AG20443 (cell line): ENCODE measurements at places on chromosomes 5 and 9.

DNA sequence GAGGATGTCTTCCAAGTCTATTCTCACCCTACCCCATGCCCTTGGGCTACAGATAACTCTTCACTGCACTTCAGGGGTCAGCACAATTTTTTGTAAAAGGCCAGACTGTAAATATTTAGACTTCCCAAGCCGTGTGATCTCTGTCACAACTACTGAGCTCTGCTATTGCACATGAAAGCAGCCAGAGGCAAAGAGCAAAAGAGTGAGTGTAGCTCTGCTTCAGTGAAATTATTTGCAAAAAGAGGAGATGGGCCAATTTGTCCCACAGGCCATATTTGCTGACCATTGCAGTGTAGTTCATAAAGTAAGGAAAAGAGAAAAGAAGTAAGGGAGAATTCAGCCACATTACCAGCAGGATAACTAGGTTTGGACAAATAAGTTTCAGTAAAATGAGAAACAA, 7.0 kb upstream of the MOCS2 start:
- DNase-seq, result no peak

- no peak for DNase-seq
These were observed 964.9 kb downstream of the MAT2B start for GRCh38 chr5:164470312-164470711.

DNA sequence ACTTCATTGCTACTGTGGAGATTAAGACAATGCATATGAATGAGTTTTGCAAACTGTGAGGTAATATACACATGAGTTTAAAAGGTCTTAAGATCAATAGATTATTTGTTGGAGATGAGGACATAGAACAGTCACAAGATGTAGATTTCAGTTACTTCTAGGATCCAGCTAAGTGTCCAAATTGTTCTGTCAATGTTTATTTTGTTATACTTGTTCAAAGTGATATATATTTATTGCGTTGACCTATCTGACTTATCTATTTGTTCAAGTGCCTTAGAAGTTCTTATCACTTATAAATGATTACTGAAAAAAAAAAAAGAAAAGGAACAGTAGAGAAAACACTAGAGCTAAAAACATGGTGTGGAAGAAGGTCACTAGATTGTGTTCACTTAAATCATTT, 75.6 kb upstream of the GRIN3A start:
- no peak for DNase-seq

GRCh38 chr5:178090856-178091255, 22.5 kb upstream of the N4BP3 start:
- DNase-seq, result no peak

DNA sequence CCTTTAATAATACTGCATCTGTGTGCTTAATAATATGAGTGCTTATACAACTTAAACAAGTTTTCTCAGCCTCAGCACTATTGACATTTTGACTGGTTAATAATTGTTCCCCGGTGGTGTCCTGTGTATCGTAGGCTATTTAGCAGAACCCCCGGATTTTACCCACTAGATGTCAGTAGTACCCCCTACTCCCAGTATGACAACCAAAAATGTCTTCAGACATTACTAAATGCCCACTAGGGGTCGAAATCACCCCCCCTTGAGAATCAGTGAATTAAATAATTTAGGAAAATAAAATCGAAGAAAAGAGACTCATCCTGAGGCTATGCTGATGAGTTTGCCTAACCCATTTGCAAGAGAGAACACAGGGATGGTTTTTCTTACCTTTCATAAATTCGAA, 166.3 kb downstream of the ATP10B start:
- no peak for DNase-seq

DNA sequence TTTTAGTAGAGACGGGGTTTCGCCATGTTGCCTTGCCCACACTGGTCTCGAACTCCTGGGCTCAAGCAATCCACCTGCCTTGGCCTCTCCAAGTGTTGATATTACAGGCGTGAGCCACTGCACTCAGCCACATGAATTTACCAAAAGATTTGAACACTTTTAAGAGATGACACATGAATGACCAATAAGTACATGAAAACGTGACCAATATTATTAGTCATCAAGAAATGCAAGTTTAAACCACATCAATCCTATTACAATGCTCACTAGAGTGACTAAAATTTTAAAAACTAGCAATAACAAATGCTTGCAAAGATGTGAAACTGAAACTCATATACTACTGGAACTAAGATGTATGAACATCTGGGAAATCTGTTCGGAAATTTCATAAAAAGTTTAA, 54.3 kb downstream of the NR6A1 start:
- peak; percentile 18 for DNase-seq

DNA sequence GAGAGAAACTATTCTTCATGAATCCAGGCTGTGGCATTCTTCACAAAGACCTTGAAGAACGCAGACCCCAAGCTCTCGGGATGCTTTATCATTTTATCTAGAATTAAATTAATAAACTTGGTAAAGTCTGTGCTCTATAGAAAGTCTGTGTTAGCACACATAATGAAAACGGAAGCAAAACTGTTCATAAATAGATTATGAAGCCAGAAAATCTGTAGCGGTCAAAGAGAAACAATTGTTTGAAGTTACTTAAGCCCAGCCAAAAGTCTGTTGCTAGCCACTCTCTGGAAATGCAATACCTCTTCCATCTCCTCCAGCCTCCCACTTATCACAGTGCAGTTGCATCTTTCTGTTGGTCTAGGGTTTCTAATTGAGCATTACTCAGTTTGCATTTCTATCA, 375.9 kb downstream of the KIF4B start:
- no peak for DNase-seq

DNA sequence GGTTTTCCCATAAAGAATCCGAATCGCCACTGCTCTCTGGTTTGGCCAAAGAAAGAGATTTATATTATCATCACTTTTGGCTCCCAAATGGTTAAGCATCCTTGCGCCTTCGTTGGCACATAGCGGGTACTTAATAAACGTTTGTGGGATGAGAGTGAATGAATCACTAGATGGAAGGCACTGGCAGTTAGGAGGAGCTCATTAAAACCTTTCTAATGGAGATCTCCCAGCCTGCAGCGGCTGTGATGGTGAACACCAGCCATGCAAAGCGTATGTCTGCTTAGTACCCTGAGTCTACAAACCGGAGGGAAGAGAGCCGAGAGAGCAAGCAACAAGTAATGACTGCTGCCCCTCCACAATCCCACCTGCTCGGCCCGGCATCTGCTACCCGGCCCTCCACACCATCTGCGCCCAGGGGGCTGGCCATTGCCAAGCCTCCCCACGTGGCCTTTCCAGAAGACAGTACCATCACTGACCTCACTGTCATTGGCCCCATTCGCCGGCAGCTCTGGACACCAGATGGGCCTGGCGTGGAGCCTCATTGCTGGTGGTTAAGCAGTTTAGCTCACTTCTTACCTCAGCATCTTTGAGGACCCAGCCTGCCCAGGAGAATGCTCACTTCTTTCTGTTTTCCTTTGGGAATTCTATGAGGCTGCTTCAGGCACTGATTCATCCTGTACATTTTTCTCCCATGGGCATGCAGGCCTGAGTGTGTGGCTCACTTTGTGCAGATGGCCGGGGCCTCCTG, 39.3 kb upstream of the ANKRD33B start:
- peak; percentile 93 for DNase-seq

DNA sequence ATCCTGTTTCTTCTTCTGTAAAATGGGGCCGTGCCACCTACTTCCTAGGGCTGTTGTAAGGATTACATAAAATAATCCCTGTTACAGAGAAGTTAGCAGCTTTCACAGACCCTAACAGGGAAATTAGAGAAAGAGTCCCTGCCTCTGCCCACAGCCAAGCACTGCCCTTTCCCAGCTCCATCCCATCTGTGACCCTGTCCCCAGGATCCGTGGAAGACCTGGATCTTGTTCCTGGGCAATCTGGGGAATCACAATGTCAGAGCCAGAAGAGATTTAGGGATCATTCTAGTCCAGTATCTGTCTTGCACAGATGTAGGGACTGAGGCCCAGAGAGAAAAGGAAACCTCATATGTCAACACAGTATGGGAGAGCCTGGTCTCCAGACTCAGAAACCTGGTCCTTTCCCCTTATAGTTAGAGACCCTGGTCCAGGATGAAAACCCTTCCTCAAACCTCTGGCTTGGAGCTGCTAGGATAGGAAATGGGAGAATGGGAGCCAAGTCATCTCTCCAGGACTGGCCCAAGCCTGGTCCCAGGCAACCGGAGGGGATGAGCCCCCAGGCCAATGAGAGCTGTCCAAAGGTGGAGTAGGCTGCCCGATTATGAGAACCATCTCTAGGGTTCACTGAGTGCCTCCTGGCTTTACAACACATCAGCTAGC, 12.5 kb downstream of the LHX6 start:
- DNase-seq, result no peak

DNA sequence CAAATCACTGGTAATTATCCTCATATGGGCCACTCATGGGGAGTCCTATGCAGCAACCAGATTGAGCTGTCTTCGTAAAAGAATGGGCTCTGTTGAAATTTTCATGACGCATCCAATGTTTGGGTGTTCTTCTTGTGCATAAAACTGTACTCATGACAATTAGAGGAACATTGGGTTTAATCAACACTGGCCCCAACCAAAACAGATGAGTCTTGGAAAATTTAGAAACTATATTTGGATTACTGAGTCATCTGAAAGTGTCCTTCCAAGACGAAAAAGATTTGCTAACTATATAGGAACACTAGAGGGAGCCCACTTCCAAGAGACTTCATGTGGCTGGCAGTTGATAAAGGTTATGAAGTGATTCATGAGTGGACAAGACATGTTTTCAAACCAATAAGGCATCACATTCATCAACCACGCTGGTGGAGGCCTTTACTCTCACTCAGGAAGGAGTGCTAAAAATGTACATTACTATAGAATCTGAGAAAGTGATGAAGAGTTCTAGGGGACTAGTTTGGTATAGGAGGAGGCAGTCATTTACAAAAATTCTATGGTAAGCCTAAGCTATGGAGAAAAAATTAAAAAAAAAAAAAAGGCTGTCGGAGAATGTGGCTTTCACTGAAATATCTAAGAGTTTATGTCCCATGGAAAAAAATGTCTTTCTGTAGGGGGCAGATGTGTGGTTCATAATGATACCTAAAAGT, 313.5 kb downstream of the PRDM9 start:
- peak; percentile 7 for DNase-seq

DNA sequence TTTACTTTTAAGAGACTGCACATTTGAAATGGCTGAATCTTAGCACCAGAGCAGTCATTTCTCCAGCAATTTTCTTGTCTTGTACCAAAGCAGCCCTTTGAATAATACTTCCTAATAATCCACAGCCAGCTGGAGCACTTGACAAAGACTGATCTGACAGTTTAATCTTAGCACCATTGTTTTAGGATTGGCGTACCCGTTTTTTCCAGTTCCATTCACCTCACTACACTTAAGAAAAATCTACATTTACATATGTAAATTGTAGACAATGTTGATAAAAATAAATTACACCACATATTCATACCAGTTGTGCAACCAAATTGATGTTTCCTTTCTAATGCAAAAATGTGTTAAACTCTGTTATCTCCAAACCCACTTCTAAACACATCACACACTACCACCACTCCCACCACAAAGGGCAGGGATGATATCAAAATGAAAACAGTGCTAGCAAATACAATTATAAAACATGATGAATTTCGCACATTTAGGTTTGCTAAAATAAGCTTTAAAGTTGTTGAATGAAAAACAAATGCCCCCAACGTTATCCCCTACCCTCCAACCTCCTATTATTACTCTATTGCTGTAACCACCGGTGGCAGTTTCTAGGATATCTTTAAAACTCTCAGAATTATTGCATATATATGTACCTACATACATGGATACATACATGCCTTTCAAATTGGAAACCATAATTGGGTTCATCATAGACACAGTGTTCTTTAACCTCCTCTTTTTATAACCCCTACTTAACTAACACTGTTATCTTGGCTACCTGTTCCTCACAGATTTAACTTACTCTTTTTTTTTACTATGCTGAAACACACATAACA, 21.5 kb downstream of the SERINC5 start:
- DNase-seq, result no peak

DNA sequence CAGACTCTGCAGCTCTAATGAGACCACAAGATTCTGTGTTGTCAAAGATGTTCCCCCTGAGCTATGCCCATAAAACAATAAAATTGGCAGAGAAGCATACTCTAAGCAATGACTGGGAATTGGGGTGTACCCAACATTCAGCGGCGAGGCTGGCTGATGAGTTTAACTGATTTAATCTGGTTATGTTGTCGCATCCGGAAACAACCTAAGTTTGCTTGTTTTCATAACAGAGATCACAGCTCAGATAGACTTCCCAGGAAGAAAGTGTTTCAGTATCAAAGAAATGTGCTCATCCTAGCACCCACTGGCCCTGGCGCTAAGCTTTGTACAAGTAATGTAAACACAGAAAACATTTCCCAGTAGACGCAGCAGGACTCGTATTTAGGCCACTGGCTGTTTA, 7.4 kb downstream of the SEMA5A start:
- DNase-seq, result no peak

DNA sequence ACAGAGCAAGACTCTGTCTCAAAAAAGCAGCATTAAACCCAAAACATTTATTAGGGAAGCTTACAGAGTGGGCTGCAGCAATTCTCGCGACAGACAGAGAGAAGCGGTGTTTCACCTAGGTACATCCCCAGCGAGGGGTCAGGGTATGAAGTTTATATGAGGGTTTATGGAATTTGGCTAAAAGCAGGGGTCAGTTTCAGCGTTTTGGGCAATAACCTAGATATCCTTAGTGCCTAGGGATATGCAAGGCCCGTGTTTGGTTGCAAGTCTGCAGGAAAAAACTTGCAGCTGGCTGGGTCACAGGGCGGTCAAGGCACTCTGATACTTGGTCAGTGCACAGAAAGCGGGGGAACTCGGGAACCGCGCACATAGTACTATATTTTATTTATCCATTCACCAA, 649 bp upstream of the GLE1 start:
- DNase-seq, result peak; percentile 60

- DNase-seq, result no peak
These were observed 147.5 kb downstream of the DAB2IP start for GRCh38 chr9:121798941-121799340.

- DNase-seq, result peak; percentile 30
These were observed 288.9 kb downstream of the RAB3C start for GRCh38 chr5:58871648-58872242.

DNA sequence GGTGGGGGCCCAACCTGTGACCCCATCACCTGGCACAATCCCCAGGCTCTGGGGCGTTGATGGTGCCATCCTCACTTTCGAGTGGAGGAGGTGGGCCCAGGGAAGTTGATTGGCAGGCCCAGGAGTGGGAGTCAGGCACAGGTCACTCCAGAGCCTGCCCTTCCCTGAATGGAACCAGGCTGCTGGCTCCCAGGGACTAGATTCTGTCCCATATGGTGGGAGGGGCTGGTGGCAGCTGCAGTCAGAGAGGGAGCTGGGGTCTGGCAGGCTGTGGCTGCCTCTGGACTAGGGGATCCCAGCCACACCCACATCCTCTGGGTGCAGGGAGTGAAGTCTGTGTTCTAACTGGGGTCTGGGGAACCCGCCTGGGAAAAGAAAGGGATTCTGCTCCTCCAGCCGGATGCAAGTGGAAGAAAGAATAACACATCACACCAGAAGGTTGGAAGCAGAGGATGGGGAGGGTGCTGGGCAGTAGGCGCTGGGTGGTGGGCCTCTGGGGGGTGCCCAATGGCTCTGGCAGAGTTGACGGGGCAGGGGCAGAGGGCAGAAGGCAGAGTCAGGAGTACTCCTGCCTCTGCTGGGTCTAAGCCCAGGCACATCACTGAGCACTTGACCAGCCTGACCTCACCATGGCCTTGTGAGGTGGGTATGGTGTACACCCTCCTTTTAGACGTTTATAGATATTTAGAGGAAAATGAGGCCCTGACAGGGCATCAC, 25.8 kb downstream of the CEL start:
- DNase-seq, result no peak
